Activated CD4-positive, alpha-beta T cell treated with anti-CD3 and anti-CD28 coated beads for 36 hours (primary cell): ENCODE measurements at places on chromosomes 11 and 22. TPM values are rescaled to one million over a fixed set of nuclear protein-coding genes. Genes with fewer than 3 reads are reported as not detected.
A peak's percentile ranks its signal among the peaks of the same experiment; 100 is the strongest.

Gene APOC3
- not detected for total RNA-seq

Gene BTG4
- not detected for total RNA-seq

Gene C22orf42
- total RNA-seq: not detected

Gene XKR3
- not detected for total RNA-seq

Gene OR5B21
- total RNA-seq: 0.33 TPM

Gene OR51V1
- not detected for total RNA-seq

Gene OR56A3
- total RNA-seq: not detected

Gene SEC14L6
- not detected for total RNA-seq

Gene LRRC4C
- total RNA-seq: not detected

Gene RNF215
- 7.4 TPM for total RNA-seq

Gene NUP98
- 96.0 TPM for total RNA-seq

Gene APOA5
- not detected for total RNA-seq

Gene PTPRCAP
- total RNA-seq: 80.1 TPM

DNA sequence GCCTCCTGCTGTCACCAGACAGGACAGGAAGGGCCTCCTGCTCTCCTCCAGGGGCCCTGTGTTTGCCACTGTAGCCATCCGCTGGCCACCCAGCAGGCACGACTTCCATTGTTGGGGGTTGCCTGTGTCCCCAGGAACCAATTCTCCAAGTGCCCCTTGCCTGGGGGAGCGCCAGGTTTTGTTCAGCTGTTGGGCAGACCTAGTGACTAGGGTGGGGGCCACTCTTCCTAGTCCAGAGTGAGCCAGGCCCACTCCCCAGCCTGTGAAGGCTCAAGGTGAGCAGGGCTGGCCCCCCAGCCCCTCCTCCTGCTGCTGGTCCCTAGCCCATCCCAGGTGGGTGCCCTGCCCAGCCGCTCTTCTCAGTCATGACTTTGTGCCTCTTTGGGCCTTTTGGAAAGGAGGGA lies 30.9 kb downstream of the OSBPL5 start:
- no peak for DNase-seq

DNA sequence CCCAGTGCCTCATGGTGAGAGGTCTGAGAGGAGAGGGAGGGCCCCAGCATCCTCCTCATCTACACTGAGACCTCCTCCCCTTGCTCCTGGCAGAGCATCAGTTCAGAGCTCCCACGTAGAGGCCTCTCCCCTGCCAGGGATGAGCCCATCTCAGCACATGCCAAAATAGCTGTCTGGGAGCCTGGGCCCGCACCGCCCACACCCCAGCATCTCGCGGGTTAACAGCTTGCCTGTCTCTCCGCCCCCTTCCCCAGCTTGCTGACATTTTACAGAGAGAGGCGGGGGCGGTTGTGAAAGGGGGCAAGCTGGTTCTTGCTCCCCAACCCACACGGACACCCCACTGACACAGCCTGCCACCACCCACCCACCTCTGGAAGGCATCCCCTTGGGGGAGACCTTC lies 6.4 kb downstream of the DGKZ start:
- DNase-seq: peak; percentile 88

DNA sequence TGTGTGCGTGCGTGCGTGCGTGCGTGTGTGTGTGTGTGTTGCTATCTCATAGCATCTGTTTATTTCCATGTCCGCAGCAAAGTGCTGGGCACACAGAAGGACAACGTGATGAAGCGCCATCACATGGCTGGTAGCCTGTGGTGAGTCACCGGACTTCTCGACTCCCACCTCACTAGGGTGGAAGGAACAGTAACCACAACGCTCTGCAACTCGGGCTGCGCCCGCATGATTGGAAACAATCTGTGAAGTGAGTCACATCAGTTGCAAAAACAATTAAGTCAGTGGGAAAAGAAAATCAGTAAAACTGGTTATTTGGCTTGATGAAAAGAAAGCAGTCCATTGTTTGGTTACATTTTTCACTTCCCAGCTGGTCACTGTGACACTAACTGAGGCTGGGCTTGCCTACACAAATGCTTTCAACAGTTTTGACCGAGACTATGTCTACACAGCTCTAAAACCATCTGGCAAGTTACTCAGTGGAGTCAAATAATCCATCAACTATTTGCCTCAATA lies 437.3 kb upstream of the CADM1 start:
- DNase-seq: peak; percentile 26

DNA sequence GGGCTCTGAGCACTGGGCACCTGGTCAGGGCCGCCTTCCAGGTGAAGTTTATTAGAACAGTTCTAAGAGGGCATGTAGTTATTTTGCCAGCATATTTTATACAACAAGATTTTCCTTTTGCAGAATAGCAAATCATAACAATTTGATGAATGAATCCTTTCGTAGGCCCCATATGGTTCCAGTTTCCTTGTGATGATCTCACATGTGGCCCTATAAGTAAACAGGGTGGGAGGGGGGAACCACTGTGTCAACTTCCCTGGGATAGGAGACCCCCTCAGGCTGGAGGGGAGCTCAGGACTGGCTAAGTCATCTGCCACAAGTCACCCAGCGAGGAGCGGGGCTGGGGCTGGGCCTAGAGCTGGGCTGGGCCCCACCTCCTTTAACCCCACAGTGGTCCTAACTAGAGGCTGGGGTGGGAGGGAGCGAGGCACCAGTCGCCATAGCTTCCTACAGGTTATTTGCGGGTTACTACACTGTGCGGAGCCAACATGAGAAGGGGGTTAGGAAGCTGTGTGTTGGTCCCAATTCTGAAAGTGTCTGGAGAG lies 4.2 kb downstream of the FBLN1 start:
- DNase-seq: no peak

DNA sequence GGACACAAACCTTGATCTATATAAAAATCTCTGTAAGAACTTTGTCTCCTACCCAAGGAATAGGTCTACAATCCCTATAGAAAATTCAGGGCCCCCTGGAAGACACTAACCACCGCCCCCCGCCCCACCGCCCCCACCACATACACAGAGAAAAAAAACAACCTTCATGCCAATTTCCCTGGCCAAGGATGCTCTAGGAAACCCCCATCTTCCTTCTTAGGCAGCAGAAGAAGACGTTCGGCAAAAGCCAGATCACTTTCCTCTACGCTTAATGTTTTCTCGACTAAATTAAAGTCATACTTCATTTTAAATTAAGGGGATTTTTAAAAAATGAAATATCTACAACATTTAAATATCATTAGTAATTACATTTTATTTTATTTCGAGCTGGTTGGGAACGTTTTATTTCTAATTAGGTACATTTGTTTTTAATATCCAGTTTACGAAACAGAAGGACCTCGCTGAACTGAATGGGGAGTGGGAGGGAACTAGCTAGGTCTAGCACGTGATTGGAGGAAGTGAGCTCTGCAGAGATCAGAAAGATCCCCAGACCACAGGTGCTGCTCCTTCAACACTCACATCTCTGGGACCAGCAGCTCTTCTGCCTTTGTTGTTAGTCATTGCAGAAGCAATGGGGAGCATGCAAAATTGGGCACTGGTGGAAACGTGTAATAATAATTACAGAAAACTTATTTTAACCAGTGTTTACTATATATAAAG lies 472.3 kb downstream of the MN1 start:
- DNase-seq: no peak

GRCh38 chr11:78190374-78190773 lies 1.7 kb downstream of the USP35 start:
- no peak for DNase-seq

DNA sequence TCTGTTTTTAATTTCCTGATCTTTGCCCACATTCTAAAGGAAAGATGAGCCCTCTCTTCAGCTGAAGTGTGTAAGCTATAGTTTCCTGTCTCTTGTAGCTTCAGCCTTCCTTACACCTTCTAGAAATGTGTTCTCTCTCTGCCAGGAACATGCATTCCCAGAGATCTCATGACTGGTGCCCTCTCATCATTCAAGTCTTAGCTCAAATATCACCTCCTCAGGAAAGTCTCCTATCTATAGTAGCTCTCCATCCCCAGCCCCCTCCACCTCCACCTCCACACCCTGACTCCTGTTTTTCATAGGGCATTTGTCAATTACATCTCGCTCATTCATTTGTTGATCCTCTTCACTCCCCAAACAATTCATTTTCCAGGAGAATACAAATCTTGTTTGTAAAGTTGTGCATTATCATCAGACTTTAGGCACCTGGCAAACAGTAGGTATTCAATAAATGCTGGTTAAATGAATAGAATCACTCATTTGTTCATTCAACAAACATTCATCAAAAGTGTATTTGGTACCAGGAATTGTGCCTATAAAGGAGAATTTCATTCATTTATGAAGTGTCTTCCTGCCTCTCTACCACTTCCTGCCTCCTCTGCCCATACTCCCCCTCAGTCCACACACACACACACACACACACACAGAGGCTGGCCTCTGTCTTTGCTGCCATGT lies 160.3 kb downstream of the BBOX1 start:
- no peak for DNase-seq

- peak; percentile 24 for DNase-seq
Measured at GRCh38 chr11:95346265-95346664, 115.3 kb upstream of the SESN3 start.

DNA sequence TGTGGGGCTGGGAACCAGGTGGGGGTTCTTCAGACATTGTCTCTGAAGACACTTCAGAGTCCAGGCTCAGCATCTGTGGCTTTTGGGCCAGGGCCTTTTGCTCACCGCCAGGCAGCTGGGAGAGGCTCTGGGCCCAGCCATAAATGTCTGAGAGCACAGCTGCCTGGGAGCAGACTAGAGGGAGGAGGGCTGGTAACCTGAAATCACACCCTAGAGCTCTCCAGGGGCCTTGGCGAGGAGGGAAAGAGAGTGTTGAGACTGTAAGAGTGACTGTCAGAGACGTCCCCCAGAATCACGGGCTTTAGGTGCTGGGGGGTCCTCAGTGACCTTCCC lies 4.1 kb downstream of the TRABD start:
- no peak for DNase-seq

- no peak for DNase-seq
Measured at GRCh38 chr11:13480198-13480597, 15.6 kb downstream of the PTH start.

DNA sequence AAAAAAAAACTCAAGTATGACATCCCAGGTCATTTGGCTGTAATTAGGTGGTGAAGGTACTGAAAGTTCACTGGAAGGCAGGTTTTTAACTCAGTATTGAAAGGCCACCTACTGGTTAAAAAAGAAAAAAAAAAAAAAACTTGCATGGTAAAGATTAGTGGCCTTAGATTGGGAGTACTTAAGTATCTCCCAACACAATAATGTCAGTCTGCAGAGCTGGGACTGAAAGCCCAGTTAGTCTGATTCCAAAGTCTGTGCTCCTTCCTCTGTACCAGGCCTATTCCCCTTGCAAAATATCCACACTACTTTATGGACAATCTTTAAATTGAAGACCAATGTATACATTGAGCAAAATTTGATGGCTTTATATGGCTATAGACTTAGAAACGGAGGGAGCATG lies 85.5 kb downstream of the NOX4 start:
- no peak for DNase-seq

GRCh38 chr11:102268083-102268984 lies 49.0 kb upstream of the BIRC3 start:
- DNase-seq: peak; percentile 93

DNA sequence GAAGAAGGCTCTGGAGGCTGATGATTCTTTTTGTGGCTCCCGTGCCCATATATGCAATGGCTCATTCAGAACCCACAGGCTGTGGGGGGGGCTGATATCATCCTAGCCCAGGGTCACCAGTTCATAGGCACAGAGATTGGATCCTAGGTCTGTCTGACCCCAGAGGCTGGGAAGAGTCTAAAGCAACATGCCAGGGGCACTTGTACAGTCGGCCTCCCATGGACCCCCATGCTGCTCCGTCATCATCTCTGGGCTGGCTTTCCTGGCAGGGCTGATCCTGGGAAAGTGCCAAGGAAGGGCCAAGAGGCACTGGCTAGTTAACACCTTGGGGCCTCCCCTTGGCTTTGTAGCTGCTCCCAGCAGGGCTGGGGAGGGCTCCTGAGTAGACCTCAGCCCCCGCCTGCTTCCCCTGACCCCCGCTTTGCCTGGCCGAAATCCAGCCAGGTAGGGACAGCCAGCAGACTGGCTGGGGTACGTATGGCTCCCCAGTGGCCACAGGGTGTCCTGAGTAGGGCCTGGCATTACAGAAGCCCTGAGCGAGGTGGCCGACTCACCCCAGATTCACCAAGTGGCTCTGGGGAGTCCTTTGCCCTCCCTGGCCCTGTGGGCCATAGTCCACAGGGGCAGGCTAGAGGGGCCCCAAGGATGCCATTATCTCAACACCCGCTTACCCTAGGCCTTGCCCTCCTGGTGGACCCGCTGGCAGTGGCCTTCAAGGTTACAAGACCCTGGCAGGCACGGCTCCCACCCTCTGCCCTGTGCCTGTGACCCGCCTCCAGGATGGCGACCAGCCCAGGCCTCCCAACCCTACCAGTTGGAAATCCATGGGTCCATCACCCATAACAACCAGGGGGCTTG lies 22.5 kb downstream of the FADS3 start:
- DNase-seq: no peak

- no peak for DNase-seq
Measured at GRCh38 chr11:110791621-110792020, 79.4 kb upstream of the ARHGAP20 start.

DNA sequence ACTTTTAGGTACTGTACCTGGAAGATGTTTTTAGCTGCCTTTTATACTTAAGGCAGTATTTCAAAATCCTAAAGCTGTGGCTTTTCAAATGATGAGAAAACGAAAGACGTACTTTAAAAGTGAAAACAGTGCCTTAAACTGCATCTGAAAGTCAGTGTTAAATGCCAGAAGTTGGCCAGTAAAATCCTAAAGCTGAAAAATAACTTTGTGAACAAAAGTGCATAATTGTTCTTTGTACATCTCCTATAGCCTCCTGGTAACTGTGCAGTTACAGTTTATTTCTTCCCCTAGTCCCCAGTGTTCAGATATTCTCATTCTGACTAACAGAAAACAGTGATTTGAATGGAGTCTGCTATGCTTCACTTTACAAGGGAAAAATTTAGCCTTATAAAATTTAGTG lies 6.8 kb downstream of the EED start:
- DNase-seq: no peak

- peak; percentile 80 for DNase-seq
Measured at GRCh38 chr22:38504731-38505540, 1.2 kb downstream of the DDX17 start.

DNA sequence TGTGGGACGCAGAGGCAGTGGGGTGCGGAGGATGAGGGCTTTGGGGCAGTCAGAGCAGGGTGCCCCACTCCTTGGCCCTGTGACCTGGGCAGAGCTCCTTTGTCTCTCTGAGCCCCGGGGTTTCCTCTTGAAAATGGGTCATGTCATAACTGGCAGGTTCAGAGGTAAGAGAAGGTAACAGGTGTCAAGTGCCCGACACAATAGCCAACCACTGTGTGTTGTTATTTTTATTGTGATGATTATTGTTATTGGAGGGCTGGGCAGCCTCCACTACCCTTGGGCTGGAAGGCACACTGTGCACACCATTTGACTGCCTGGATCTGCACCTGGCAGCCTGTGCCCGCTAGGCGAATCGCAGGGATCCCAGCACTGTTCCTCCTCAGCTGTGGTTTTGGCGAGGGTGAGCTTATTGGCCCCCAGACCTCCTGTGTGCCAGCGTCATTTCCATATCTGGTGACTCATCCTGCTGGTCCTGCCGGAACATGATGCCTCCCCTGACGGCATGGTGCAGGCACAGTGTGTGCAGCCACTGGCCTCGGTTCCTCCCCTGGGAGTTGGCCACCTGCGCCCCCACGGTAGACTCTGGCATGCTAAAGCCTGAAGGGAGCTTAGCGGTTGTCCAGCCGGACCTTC lies 15.4 kb upstream of the SOX10 start:
- DNase-seq: peak; percentile 27

GRCh38 chr22:23098230-23098705 lies 27.9 kb downstream of the GNAZ start:
- DNase-seq: no peak

GRCh38 chr11:119318240-119319135 lies 1.6 kb upstream of the MCAM start:
- peak; percentile 63 for DNase-seq

GRCh38 chr11:19026862-19027261 lies 33.7 kb downstream of the MRGPRX2 start:
- DNase-seq: no peak
